ENCODE measurements at places on chromosomes 6 and 20.

DNA sequence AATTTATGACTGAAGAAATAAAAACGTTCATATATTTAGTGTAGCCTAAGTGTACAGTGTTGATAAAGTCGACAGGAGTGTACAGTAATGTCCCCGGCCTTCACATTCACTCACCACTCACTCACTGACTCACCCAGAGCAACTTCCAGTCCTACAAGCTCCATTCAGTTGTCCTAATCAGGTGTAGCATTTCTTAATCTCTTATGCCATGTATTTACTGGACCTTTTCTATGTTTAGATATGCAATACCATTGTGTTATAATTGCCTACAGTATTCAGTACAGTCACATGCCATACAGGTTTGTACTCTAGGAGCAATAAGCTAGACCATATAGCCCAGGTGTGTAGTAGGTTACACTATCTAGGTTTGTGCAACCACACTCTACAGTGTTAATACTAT lies 610.2 kb upstream of the NOX3 start:
- no peak for DNase-seq

DNA sequence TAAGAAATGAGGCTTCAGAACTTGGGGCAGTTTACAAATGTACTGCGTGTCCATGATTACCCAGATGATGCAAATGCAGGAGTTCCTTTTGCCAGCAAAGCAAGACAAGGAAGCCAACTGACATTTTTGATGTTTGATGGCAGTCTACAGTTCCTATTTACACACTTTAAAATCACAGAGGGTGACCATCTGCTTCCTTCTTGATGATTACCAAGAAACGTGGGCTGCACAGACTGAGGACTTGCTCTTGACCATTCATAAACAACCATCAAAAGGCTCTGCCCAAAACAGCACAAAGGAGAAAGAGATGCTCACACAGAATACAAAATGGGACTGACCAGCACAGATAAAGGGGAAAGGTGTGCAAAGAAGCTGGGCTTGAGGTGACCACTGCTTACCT lies 79.8 kb upstream of the TRAF3IP2 start:
- no peak for DNase-seq

GRCh38 chr20:23519556-23519955 lies 28.6 kb downstream of the CST8 start:
- no peak for DNase-seq

DNA sequence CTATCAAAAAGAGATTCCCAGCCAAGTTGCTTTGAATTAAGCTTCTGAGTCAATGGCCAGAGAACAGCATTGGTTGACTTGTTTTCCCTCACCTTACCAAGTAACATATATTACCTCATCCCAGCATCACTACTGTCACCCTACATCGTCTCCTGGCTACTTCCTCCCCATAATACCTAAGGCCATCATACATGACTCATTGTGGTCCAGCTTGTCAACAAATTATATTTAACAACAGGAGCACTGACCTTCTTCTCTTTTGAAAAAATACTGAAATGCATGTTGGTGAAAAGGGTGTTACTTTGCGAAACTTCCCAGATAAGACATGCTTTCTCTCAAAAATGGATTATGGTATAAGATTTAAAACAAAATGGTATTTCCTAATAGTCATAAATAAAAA lies 106.9 kb downstream of the TBX18 start:
- no peak for DNase-seq

DNA sequence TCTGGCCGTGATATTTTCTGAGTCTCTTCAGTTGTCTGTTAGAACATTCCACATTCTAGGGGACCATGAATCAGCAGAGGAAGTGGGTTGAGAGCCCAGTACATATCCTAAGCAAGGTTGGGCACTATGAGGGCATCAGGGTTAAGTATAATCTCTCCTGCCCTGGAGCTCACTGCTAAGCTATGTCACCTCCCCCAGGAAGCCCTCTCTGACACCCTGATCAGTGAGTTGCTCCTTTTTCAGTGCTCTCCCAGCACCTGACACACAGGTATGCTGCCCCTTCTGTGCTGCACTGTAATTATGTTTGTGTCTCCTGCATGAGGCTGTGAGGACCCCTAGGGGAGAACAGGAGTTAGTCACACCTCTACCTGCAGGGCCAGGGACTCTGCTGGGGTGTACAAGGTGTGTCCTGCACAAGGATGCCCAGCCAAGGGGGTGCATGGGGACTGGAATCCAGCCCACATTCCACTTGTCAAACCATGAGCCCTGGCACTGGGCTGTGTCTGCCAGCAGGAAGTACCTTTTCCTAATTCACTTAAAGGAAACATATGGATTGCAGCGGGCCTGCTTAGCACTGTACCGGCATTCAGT lies 3.9 kb downstream of the RAB44 start:
- no peak for DNase-seq

DNA sequence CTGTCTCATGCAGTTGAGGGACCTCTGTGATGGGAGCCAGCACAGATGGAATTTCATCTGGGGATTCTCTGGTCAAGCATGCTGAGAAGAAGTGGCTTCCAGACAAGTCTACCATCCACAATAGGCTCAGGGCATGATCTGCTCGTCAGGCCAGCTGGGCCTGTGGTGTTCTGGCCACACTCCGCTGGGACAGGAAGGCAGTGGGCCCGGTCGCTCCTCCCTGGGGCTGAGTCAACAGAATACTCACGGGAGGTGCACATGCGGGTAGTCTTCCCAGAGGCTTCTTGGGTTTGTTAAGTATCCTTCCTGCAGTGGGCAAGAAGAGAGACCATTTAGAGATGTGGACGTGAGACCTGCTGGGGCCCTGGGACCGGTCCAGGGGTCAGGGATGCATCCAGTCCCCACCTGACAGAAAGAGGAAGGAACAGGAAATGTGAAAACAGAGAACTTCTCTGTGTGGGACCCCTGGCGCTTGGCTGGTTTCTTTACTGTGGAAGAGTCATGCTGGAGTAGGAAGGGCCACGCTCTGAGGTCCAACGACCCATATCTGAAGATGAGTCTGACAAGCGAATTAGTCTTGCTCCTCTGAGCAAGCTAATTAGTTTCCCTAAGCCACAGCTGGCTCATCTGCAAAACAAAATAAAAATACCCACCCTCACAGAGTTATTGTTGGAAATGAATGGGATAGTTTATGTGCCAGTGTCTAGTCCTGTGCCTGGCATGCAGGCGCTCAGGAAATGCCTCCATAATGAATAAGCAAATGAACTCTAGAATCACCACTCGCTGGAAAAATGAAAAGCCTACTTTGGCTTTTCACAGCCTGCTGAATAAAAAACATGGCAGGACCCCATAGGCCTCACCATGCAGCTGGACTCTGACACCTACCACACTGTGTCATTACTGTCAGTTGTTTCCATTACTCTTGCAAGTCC lies 67.3 kb downstream of the TRAM2 start:
- DNase-seq, result no peak

DNA sequence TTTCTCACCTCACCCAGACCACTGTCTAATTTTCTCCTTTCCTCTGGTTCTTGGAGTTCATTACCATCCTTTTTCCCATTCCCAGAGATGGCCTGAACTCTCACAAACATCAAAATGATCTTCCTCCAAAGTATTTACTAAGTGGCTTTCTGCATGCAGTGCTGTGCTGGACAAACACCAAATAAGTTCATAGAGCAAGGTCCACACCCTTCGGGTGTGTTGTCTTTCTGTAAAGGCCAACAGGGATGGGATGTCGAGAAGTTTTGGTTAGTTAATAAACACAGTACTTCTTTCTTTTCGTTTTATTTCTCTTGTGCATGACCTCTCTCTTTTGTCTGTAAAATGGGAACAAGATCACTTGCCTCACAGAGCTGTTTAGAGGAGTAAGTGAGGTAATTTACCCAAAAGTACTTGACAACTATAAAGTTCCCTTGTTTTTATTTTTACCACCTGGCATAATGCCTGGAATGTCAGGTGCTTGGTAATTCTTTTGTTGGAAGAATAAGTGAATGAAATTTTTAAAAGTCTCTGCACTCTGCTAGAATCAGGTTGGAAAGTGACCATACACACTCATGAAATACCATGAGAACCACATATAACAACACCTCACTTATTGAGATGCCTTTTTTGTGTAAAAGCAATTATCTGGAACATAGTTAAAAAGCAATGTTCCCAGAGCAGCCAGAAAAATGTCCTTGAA lies 22.8 kb upstream of the CCN6 start:
- DNase-seq, result no peak

DNA sequence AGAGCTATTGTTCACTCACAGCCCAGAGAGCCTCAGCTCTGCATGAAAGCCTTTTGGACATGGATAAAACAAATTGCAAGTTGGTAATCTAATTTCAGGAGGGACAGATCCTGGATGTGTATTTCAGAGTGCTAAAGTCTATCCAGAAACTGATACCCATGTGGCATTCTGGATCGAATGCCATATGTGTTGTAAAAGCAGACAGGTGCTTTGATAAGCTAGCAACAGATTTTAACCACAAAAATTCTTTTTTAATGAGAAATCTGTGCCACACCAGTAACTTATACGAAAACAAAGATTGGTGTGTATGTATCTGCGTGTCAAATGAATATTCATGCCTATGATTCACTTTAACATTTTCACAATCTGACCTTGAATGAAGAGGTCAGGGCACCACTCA lies 936.6 kb upstream of the MAP3K7 start:
- DNase-seq, result no peak

- no peak for DNase-seq
Observed at GRCh38 chr6:111943266-111943665, 70.0 kb upstream of the FYN start.

DNA sequence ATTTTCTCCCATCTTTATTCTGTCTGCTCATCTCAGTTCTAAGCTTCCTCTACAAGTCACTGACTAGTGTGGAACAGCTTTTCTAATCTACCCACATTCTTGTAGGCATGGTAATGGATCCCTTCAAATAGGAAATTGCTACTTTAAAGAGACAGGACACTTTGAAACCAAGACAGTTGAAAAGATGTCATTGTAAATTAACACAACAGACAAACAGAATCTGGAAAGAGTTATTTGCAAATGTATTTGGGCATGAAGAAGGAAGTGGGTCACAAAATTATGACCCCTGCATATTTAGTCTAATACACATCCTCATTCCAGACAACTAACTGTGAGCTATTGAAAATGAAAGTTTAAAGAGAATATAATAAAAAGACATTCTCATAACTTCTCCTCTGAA lies 298.2 kb upstream of the MARCKS start:
- no peak for DNase-seq

- DNase-seq, result peak; percentile 10
Observed at GRCh38 chr6:4936681-4937041, 67.2 kb downstream of the RPP40 start.

DNA sequence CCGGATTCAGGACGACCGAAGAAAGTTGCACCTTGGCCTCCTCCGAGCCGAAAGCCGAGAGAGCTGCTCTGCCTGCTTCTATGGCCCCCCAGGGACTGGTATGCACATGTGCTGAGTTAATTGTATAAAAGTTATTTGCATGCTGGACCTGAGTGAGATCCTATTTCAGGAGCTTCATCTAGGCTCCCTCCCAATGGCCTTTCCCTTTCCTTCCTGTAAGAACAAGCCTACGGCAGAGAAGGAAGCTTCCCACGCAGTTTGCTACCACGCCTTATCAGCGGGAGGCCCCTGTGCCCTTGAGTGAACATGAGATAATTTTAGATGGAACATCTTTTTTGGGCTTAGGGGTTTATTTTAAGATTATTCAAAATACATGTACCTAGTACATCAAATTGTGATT lies 65.9 kb downstream of the RIN2 start:
- DNase-seq, result no peak

DNA sequence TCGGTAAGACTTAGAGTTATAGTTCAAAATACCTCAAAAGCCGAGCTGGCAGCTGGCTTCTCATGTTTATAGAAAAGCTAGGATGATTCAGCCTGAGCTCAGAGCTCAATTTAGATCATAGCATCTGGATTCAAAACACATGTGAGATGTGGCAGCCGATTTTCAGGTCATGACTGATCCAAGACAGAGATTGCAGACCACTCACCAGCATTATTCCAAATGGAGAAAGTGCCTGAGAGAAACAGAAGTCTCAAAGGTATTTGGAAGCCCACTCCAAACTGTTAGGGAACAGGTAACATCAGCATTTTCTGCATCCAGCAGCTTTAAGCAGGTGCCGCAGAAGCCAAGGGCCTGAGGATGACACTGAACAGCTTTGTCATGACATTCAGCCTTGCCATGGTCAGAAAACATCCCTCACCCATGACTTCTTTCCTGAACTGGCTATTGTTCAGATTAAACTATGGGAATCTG lies 102.2 kb downstream of the BACH2 start:
- no peak for DNase-seq

GRCh38 chr6:44267252-44267651 lies 1.9 kb upstream of the NFKBIE start:
- DNase-seq, result no peak

- DNase-seq, result no peak
Observed at GRCh38 chr20:59323731-59324130, 23.3 kb downstream of the EDN3 start.

All from NCI-H1694 (cell line).